NCI-H2107 (cell line): ENCODE measurements at places on chromosomes 6 and 20.

DNA sequence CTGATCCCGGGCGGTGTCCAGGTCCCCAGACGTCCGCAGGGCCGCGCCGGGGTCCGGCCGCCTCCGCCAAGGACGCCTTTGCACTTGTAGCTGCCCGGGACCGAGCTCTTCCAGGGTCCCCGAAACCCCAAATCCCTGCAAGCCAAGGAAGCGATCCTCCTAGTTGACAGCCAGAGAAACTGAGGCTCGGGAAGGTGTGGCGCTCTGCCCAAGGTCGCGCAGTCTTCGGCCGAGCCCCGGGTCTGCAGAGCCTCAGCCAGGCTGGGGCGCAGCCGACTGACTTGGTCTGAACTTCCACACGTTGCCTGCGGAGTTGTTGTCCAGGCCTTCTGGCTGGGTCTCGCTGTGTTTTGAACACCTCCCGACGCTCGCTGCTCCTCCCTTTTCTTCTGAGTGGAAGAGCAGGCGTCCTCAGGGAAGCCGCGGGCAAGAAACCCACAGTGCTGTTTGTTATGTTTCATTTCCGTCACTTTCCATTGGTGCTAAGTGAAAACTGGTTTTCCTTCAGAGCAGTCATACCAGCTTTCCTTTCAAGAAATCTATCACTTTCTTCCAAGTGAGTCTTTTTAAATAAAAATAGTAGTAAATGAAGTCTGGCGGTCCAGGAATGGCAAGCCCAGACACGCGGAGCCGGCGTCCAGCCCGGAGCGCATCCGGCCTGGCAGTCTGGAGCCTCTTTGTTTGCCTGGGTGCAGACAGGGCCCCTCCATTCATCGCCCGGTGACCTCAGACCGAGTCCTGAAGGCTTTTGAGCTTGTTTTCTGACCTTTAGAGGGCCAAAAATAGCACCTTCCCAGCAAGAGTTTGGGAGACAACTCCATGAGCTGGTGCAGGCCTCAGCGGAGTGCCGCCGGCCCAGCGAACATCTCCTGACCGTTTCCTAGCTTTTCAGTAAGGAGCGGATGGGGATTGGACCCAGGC lies 698 bp downstream of the FAM210B start:
- peak; percentile 20 for DNase-seq

- no peak for DNase-seq
Measured at GRCh38 chr6:157434349-157435033, 53.5 kb downstream of the ZDHHC14 start.

DNA sequence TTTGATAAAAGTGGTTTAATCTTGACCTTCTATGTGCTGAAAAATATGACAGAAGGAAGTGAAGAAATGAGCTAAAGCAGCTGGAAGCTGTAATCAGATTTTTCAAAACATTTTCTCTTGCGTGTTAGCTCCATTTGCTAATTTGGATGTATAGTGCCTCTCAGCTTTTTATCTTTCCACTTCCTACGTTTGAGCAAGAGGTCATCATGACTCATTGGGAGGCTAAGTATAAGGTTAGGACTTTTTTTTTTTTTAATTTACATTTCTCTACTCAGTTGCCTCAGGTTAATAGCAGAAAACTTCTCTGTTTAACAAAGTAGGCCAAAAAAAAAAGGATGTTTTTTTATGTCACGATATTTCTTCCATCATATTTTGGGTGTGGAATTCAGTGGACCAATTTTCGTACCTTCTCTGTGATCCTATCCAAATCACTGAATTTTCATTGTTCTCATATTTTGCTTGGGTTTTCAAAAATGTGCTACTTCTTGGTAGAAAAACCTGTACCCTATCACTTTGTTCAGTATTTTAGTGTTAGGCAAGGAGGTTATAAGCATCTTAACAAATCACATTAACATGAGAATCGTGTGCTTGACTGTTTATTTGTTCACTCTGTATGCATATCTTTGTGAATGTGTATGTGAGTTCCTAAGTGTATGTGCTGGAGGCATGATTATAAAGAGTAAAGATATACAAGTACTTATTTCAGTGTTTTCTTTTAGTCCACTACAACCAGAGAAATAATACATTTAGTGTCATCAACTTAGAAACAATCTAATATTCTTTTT lies 1028.3 kb upstream of the EYS start:
- no peak for DNase-seq

DNA sequence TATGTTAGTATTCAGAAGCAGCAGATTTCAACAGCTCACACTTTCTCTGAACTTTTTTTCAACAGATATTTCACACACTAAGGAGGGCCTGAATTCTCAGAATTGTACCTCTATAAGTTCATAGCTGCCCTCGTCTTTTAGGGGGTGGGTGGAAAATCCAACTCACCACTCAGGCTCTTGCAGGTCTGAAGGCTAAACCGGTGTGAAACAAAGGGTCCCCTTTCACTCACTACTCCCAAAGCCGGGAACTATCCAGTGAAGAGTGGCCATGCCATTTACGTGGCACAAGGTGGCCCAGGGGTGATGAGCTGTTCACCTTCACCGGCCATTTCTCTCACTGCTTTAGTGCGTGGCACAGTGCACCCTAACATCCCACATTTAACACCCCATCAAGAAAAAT lies 24.2 kb downstream of the TBC1D7 start:
- DNase-seq = no peak

DNA sequence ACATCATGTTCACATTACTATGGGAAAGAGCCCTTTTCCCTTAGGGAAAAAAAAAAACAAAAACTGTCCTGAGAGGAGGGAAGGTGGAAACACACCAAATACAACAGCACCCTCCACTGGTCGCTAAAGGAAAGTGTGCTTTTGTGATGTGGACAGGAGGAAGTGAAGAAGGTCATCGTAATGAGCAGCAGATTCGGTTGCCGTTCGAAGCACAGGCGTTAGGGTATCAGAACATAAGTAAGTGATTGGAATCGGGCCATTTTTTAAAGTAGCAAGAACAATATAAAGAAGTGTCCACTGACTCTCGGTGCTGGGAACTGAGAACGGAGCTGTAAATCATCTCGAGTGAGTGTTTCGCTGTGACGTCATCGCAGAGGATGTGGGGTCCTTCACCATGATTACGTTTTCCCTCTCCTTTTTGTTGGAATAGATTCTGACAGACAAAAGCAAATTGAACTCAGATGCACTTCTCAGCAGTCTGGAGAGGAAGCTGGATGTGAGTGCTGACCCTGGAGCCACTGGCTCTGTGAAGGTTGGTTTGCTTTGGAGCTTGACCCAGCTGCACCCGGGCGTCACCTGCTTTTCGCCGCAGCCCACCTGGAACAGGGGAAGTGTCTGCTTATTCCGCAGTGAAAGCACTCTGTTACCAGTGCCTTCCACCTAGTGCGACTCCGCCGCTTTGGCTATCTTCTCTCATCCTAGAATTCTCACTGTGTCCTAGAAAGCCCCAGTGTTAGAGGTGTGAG lies 203.6 kb upstream of the GMDS start:
- peak; percentile 33 for DNase-seq

DNA sequence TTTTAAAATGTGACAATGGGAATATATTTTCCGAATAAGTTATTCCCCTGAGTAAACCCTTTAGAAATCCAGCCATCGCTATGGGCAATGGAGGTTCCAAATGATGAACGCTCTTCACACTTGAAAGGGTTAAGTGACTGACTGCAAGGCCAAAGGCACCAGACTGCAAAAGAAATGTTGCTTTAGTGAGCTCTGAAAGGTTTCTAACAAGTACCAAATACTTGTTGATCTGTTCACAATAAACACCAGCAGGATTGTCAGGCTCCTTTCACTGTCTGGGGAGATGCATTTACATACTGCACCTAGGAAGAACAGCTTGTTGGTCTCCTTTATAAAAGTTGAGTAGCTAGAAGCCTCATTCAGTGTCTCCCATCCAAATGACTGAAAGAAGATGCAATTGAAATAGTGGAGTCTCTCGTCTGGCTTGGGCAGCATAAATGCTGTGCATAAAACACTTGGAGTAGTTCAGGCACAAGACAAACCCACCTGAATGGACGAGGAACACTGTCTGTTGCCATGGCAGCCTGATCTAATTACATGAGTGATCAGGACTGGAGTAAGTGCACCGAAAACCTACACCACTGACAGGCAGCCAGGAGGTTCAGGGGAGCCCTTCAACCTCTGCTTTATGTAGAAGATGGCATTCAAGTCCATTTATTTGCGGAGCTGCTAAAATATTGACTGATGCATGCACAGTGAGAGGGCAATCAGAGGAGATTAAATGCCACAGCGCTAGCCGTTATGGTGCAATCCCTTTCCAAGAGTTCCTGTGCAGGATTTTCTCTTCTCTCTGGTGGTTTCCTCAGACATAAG lies 2.9 kb downstream of the ATXN1 start:
- DNase-seq = no peak

DNA sequence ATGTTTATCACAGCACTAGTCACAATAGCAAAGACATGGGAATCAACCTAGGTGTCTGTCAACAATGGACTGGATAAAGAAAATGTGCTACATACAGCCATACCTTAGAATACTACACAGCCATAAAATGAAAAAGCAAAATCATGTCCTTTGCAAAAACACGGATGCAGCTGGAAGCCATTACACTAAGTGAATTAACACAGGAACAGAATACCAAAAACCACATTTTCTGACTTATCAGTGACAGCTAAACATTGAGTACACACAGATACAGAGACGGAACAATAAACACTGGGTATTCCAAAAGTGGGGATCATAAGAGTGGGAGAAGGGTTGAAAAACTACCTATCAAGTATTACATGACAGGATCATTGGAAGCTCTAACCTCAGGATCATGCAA lies 43.3 kb upstream of the DST start:
- no peak for DNase-seq

DNA sequence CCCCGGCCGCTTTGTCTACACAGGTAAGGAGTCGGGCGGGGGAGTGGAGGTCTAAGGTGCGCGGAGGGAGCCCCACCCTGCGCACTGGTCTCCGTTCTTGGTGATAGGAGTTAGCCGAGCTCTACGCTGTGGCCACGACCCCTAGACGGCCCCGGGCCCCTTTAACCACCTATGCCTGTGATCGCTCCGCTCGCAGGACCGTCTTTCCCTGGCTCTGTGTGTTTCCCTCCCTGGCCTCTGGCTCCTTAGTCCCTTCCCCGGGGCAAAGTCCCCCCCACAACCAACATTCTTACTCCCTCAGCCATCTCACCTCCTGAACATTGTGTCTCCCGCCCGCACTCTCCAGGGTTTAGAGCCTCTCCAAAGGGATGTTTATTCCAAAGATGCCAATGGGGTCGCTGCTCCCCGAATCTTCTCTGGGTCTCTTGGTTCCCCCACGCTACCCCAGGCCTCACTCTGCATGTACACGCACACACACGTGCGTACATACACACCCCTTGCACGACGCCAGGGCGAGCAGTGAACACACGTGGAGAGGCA lies 50.4 kb downstream of the CPXM1 start:
- no peak for DNase-seq

DNA sequence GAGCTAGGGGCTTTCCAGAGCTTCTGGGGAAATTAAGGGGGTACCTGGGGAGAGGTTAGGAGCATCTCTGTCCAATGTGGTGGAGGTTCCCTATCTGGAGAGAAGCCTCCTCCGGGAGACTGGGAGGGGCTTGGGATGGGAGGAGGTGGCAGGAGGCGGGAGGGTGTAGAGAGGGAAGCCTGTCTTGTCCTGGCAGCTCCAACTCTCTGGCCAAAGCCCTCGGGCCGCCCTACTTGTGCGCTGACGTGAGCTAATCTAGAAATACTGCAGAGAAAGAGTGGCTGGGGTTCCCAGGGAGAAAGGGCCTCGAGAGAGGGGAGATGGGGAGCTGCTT lies 1.6 kb upstream of the SLC32A1 start:
- no peak for DNase-seq

DNA sequence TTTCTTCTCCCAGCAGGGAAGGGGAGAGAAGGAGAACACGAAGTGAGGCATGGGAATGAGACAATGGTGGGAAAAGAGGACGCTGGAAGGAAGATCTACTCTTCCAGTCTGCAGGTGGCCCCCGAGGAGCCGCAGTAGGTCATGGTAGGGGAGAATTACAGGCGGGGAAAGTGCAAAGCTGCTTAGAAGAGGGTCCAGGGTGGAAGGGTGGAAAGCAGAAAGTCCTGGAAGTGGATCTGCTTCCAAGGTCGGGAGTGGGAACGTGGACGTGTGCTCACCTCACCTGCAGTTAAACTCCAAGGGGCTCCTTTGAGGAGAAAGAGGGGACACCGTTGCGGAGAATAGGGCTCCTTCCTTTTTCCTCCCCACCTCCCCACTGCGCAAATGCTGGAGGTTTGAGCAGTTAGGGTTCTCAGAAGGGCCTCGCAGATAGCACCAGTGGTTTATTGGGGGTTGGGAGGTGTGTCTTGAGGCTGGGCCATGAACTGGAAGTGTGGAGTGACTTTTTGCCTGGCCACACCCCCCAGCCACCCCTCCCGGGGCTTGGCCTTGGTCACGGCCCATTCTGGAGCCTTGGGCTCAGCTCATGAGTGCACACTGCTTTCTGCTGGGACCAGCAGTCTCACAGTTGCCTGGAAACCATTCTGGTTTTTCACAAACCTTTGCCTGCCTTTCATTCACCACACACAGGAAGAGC lies 100.4 kb upstream of the MLN start:
- no peak for DNase-seq

DNA sequence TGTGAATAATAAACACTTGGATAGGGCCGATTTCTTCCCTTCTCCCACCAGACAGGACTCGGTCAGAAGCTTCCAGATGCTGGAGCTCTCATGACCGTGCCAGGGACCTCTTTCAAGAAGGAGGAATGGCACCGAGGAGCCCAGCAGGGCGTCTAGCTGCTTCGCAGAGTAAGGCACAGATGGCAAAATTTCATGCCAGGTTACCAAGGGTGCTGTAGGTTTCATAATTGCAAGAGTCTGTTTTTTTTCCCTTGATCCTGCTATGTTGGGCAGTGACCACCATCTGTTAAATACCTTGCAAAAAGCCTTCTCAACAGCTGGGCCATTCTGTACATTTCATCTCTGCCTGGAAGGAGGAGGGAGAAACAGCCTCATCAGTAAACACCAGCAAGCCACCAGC lies 111.8 kb downstream of the EDN3 start:
- DNase-seq = no peak

DNA sequence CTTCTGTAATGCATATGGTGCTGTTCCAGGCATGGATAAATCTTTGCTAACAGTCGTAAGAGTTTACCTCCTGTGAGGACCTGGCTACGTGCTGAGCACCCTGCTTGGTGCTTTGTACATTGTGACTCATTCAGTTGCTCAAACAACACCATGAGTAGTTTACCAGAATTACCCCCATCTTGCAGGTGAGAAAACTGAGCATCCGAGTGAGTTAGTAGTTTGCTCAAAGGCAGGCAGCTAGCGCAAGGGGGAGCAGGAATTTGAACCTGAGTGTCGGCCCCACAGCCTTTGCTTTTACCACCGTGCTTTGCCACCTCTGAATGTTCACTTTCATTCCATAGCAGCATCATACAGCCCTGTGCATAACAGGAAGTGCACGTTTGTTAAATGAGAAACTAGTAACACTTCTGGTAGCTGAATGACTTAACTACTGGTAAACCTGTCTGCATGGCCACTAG lies 121.9 kb downstream of the MTHFD1L start:
- no peak for DNase-seq

- no peak for DNase-seq
Measured at GRCh38 chr6:68988698-68989097, 353.6 kb downstream of the ADGRB3 start.

GRCh38 chr20:32387252-32387651 lies 29.1 kb downstream of the ASXL1 start:
- no peak for DNase-seq
